ENCODE measurements at places on chromosomes 12 and 14. TPM values are rescaled to one million over a fixed set of nuclear protein-coding genes. Genes with fewer than 3 reads are reported as not detected.

DNA sequence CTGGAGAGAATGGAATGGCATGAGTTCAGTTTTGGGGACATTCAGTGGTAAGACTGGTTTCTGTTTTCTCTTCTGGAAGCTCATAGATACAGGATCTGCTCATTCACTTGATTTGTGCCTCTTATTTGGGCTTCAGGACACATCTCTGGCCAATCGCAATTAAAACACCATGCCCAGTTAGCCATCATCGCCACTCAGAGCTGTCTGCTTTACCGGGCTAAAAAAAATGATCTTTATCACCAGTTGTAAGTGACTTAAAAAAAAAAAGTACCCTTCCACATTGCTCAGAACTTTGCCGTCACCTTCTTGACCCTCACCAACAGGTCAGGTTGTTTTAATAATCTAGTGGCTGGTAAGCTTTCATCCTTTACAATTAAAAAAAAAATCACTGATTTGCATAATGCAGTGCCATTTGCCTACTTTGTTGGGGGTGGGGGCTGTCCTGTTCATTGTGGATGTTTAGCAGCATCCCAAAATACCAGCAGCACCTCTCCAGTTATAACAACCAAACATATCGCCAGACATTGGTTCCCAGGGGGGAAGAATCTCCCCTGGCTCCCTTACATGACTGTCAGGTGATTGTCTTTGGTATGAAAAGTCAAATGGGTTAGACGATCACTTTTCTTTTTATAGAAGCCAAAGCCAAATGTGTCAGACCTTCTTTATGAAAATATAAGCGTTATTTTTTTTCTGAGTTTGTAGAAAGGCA, 150.1 kb downstream of the PRKCH start:
- DNase-seq: no peak

- DNase-seq: no peak
These were observed 18.5 kb upstream of the KRT80 start for GRCh38 chr12:52210186-52210924.

Gene IL22
- total RNA-seq: not detected

Gene NXPH4
- 2.1 TPM for total RNA-seq

DNA sequence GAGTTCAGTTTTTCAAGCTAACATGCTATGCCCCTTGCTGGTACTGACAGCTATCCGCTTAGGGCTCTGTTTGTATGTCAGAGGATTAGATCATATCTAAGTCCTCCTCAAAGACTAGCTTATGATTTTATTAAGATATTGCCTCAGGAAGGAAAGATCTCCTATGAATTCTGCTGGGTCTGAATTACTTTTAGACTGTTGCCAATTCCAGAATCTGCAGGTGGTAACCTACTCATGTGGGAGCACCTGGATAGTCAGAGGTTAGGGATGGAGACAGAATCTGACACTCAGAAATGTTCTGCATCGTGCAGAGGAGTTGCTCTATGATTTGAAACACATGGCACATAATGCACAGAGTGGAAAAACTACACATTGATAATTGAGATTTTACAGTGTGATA, 843.4 kb downstream of the SLC6A15 start:
- no peak for DNase-seq

DNA sequence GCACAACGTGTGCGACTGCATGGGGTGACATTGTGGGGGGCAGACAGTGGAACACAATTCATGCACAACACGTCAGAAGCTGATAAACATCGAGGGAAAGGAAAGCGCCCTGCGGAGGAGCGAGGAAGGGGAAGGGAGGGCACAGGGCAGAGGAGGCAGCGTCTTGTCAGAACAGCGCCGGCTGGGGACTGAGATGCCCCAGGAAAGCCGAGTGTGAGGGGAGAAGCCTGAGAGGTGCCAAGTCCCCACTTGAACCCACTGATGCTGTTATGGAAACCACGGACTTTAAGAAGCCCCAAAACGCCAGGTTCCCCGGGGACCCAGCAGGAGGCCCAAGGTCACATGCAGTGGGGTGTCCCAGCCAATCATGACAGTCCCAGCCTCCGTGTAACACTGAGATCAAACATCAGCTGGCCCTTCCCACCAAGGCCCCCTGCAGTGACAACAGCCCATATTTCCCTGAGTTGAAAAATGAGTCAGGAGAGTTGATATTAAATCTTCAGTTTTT, 70.0 kb downstream of the GALNT9 start:
- DNase-seq: no peak

Gene WNT5B
- total RNA-seq: 0.61 TPM

Gene RASAL1
- total RNA-seq: 2.3 TPM

Gene FITM1
- 0.31 TPM for total RNA-seq

- no peak for DNase-seq
These were observed 13.3 kb upstream of the YBX3 start for GRCh38 chr12:10736463-10736862.

DNA sequence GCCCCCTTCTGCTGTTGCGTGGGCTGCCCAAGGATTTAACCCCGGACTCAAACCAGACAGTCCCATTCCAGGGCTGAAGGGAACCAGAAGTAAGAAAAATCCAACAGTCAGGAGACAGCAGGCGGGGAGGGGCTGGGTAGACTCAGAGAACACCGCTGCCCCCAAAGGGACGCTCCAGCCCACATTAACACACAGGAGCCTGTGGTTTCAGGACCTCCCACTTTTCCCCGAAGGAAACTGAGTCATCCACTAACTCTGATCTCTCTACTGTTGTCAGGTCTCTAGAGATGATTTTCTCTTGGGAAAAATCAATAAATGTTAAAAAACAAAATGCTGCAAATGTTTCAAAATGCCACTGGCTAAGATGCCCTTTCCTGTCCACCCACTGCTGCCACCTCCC, 41.6 kb downstream of the FBXO21 start:
- DNase-seq: no peak

Gene PLEKHG7
- not detected for total RNA-seq

DNA sequence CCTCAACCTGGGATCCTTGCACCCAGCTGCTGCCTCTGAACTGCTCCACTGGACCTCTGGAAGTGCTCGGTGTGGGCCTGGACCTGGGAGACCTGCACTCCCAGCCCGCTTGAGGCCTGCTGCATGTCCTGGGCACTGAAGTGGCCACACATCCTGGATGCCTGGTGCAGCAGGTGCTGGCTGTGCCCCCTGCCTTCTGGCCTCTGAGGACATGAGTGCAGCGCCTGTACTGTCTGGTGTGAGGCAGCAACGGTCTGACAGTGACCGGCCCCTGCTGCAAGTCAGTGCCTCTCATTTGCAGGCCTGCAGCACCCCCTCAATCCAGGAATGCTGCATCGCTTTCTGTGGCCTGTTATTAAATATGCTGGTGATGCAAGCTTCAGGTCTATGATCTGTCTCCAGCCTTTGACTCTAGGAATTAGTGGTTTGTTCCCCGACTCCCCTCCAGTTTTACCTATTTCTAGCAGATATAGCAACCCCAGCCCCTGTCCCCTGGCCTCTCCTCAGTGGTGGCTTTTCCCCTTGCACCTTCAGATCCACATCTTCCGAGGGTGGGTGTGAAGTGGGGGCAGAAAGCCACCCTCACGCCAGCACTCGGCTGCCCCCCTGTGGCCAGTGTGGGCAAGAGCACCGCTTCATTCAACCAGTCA, 3.6 kb downstream of the SMIM41 start:
- DNase-seq: peak; percentile 71

DNA sequence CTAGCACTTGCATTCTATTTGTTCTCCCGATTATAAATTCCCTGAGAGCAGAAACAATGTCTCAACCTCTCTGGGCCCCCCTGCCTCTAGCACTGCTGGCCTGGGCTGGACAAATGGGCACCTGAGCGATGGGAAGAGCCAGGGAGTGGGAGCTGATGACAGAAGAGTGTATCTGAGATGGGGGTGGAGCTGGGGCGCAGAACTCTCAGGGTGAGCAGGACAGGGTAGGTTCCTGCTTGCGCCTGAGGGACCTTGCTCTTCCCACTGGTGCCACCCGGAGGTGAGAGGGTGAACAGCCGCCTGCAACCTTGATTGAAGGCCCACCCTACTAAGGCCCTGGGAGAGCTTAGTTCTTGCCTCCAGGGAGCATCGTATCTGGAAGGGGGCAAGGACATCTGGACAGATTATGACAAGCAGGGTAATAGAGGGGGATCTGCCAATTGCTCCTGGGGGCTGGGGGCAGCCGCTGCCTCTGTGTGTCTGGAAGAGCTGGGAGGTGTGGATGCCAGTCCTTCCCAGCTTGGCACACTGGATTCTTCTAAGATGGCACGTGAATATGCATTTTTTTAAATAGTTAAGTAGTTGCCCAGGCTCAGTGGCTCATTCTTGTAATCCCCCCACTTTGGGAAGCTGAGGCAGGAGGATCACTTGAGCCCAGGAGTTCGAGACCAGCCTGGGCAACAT, 43.0 kb upstream of the TSPAN9 start:
- DNase-seq: peak; percentile 93

Gene REP15
- total RNA-seq: 1.3 TPM

Gene SLC8A3
- total RNA-seq: 0.07 TPM

DNA sequence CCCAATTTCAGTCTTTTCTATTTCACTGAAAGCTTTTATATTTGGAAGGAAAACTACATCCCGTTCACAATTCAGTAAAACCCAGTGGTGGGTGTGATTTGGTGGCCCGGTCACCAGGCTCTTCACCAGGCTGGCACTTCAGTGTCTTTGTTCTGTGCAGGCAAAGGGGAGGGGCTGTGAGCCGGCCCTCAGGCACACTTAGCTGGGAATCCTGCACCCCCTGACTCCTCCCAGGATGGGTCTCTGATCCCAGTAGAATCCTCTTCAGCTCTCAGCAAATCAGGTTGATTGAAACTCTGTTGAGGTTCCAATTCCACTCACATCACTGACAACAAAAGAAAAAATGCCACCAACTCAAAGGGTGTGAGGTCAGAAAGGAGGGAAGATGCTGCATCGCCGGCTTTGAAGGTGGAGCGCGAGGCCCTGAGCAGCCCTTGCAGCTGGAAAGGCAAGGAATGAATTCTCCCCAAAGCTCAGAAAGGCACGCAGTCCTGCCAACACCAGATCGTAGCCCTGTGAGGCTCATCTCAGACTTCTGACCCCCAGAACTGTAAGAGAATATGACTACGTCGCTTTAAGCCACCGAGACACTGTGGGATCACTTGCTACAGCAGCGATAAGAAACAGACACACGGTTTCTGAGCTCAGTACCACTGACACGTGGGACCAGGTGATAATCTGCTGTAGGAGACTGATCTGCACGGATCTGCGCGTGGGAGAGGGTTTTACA, 166.6 kb downstream of the PIWIL1 start:
- DNase-seq: peak; percentile 30

DNA sequence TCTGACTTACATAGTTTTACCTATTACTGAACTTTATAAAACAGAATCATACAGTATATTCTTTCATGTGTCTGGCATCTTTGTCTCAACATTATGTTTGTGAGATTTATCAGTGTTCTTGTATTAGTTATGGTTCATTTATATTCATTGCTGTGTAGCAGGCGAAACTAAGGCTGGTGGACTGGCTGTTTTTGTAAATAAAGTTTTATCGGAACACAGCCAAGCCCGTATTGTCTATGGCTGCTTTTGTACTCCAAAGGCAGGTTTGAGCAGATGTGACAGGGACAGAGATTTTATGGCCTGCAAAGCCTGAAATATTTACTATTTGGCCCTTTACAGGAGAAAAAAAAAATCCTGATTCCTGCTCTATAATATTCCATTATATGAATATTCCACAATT, 405.8 kb upstream of the RGS6 start:
- DNase-seq: no peak

DNA sequence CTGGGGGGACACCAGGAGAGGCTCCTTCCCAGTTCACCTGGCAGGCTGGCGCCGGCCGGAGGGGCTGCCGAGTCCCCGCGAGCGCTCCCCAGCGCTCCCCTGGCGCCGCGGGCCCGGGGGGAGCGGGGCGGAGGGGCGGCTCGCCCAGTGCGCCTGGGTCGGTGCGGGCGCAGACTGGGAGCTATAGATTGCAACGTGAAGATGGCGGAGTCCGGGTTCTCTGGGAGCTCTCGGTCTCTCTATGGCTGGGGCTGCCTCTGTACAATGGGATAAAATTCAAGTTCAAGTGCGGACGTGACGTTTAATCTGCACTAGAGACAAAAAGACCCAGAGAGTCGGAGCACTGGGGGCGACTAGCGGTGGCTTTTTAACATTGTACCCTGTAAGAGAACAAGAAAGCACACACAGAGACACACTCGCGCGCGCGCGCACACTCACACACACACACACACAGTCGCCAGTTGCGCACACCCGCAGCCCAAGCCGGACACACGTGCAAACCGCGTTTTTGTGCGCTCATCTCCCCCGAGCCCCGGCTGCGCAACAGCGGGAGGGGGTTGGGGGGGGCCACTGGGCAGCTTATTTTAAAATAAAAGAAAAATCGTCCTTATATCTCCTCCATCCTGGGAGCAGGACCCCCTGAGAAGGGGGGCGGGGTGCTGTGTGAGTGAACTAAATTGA, at the start of gene BCL11B:
Gene BCL11B, minus strand, starts transcription at position 247 of the 681 bp plus-strand sequence. CDS start 979 bp downstream, outside the sequence.
- peak; percentile 79 for DNase-seq

GRCh38 chr14:96352708-96353107, 10.4 kb downstream of the ATG2B start:
- DNase-seq: no peak

DNA sequence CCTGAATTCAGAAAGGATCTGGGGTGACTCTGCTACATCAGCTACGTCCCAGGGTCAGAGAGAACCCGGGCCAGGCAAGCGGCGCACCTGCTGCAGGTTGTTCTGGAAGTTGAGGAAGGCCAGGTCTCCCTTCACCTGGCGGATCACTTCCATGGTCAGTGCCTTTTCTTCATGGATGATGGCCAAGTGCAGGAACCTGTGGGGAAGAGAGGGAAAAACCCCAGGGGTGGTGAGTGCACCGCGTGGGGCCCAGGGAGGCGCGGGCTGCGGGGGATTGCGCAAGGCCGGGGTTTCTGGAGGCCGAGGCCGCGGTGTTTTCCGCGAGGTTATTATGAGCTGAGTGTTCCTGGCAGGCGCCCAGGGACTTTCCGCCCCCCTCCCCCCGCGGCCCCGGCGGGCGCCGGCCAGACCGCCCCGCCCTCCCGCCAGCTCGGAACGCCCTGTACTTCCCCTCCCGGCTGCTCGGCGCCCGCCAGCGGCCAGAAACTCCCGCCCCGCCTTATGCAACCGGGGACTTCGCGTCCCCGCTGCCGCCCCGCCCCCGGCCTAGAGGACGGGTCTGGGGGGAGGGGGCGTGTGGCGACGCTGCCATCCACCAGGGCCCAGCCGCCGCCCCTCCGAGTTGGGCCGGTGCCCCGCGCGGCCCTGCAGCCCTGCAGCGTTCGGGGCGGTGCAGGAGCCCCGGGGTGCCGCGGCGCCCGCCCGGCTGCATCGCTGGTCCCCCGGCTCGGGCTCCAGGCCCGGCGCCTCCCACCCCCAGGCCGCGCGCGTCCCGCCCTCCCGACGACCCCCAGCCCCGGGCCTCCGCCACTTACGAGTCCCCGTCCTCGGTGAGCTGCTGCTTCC, 723 bp downstream of the NFKBIA start:
- peak; percentile 85 for DNase-seq
